ENCODE measurements at places on chromosomes 16 and 17.

DNA sequence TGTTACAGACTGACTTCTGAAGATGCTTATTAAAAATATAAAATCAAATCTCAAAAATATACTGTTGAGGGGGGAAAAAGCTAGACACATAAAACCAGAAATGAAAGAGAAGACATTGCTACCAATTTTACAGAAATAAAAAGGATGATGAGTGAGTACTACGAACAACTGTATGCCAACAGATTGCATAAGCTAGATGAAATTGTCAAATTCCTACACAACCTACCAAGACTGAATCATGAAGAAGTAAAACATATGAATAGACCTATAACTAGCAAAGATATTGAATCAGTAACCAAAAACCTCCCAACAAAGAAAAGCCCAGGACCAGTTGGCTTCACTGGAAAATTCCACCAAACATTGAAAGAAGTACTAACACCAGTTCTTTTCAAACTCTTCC lies 3.5 kb upstream of the CAPNS2 start:
- no peak for DNase-seq

- DNase-seq = no peak
Measured at GRCh38 chr17:4483012-4483840, 15.5 kb upstream of the SPNS2 start.

DNA sequence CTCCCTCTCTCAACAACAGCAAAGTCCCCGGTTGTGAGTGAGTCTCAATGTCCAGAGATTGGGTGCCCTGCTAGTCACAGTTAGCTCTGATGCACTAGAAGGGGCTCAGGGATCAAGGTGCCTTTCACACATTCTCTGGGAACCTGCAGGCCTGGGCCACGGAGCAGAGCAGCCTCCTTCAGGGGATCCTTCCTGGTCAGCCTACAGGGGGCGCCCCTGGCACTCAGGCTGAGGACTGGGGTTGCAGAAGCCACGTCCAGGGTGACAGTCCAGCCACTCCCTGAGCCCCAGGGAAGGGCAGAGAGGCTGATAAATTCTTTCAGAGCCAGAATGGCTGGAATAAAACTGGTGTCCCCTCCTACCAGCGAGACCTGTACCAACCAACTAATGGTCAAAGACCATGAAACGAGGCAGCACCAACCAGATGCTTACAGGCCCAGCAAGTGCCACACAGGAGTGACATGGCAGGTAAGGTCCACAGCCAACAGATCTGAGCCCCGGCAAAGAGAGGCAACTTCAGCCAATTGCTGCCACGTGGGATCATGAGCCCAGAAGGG lies 43.5 kb downstream of the ST3GAL2 start:
- peak; percentile 59 for DNase-seq

- DNase-seq = no peak
Measured at GRCh38 chr16:66712512-66712911, 16.0 kb upstream of the CMTM4 start.

DNA sequence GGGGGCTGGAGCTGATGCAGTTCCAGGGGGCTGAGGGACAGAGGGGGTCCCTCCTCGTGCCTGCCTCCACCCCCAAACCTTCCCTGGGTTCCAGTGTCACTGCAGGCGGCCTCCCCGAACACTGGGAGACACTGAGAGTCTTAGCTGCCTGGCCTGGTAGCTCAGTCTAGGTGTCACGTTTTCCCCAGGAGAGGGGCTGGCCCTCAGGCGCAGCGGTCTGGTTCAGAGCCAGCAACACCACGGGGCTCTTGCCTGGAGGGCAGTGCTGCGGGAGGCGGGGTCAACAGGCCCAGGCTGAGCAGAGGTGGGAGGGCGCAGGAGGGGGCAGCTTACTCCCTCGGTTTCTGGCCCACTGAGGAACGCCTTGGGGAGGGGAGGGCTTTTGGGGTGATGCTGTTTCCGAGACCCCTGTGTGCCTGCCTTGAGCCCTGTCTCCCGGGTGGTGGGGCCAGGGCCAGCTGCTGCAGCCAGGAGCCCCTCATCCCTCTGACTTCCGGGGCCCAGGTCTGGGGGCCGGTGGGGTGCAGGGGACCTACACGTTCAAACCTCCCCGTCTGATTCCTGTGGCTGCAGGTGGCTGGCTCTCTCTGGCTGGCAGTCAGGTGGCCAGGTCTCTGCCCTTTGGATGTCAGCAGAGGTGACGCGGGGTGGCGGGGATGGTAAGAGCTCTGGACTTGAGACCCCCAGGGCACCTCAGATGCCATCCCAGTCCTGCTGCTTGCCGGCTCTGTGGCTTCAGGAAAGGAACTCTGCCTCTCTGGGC lies 89.3 kb upstream of the GSE1 start:
- DNase-seq = no peak

- DNase-seq = no peak
Measured at GRCh38 chr16:25692351-25692741, 587 bp downstream of the HS3ST4 start.

DNA sequence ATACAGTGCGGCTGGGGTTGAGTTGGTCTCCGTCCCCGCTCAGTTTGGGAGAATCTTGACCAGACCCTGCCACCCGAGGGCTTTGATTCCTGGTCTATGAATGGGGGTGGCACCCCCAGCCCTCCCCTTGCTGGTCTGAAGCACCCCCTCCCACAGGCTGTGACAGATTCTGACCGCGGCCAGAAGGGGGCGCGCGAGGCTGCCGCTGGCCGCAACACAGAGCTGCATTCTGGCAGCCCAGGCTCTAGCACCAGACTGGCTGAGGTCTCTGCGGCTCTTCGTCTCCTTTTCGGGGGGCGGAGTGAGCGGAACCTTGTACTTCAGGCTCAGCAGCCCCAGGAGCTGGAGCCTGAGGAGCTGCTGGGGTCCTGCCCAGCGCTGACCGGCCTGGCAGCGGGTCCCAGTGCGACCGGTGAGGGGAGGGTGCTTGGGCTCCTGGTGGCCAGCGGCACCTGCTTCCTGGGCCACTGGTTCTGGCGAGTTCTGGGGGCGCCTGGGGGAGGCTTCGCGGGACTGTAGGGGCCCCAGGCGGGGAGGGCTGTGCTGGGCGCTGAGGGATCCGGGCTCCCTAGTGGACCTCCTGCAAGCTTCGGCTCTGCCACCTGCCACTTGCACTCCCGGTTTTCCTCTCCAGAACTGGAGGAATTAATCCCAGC lies 1011.6 kb downstream of the KCNJ18 start:
- no peak for DNase-seq

GRCh38 chr17:1977583-1978395 lies 47.3 kb downstream of the RTN4RL1 start:
- DNase-seq = no peak

- DNase-seq = peak; percentile 25
Measured at GRCh38 chr17:57612202-57613071, 132.7 kb downstream of the CCDC182 start.

- DNase-seq = no peak
Measured at GRCh38 chr17:48455791-48456190, 25.8 kb upstream of the SKAP1 start.

DNA sequence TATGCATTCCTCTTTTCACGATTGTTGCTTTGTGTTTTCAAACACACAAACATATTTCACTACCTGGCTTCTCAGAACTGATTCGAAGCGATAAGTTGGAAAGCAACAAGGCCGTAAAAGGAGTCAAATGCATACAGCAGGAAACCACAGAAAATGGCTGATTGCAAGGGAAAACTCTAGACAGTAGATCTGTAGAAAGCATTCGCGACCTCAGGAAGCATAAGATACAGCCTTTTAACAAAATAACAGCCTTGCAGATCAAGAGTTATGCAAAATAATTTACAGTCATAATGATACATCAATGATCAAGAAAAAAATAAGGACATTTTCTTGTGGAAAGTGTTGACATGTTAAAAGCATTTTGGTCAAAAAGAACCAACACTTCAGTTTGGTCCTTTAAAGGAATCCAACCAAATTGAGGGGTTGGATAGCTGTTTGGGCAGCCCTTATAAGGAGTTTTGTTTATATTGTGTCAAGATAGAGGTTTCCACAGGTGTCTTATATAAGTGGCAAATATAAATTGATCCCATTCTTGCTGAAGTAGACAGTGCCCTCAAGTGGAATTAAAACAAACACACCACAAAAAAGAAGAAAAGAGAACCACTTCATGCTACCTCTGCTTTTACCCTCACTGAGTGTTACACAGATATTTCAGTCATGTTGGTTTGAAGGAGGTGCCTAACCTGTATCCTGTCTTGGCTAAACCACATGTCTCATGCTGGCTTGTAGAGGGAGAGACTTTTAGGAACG lies 5.5 kb downstream of the CYLD start:
- peak; percentile 68 for DNase-seq

DNA sequence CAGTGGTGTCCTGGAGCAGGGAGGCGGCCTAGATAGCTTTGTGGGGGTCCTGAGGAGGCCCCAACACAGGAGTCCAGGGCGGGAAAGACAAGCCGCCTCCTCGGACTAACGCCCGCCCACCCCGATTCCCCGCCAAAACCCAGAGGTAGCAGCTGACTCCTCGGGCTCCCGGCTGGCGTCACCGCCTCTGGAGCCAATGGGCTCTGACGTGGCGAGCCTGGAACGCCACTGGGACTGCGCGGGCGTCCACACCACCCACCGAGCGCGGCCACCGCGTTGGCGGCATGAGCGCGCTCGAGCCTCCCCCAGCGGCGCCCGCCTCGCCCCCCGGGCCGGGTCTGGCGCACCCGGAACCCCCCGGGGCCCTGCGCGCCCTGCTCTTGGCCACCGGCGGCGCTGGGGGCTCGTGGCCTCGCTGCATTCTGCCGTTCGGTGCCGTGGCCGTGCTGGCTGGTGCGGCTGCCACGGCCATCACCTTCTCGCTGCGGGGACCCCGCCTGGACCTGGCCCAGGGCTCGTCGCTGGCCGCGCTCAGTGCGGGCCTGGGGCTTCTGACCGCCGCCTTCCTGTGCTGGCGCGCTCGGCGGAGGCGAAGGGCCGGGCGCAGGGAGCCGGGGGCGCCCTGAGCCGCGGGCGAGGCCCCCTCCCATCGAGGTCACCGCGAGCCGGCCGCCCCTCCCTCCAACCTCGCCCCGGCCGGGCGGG lies 3.4 kb upstream of the NTN3 start:
- DNase-seq = no peak

GRCh38 chr17:19958023-19958422 lies 19.6 kb downstream of the AKAP10 start:
- DNase-seq = no peak

DNA sequence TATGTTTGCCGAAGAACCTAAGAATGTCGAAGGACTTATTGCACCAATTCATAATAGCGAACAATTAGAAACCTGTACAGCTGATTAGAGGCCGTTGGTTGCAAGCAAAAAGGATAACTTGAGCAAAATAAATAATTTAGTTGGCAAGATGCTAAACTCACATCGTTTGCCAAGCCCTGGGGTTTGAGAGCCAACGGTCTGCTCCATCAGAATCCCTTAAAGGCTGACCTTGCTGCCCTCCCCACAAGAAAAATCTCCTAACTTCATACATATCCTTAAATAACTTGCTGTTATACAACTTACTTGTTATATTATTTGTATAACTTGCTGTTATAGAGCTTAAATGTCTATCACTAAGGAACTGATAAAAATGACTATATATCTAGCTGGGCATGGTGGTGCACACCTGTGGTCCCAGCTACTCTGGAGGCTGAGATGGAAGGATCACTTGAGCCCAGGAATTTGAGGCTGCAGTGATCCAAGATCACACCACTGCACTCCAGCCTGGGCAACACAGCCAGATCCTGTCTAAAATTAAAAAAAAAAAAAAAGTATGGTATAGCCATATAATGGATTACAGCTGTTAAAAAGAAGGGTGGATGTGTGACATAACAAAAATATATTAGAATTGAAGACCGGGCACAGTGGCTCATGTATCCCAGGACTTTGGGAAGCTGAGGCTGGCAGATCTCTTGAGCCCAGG lies 1.9 kb upstream of the TRIM37 start:
- no peak for DNase-seq

- DNase-seq = no peak
Measured at GRCh38 chr17:56108811-56109284, 44.4 kb upstream of the ANKFN1 start.

GRCh38 chr17:5500589-5501391 lies 14.4 kb downstream of the MIS12 start:
- DNase-seq = peak; percentile 82

GRCh38 chr16:83990492-83990891 lies 22.4 kb downstream of the NECAB2 start:
- no peak for DNase-seq

- DNase-seq = no peak
Measured at GRCh38 chr17:62405451-62405850, 18.2 kb upstream of the METTL2A start.

- no peak for DNase-seq
Measured at GRCh38 chr17:73541561-73541981, 102.7 kb downstream of the SDK2 start.

DNA sequence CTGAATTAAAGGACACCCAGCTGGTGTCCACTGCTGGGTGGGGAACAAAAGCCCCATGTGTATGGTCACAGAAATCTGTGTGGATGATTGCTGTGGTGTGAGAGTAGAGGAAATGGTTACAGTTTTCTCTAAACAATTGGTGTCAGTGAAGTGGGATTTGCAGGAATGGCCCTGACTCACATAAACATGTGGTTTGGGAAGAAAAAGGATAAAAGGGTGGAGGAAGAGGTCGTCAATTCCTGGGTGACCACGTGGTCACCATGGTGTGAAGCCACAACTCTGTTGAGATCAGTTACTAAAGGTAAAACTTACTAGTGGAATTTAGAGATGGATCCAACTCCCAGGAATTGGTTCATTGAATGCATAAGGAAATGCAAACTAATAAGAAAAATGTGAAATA lies 3.6 kb upstream of the TUBG2 start:
- DNase-seq = no peak

DNA sequence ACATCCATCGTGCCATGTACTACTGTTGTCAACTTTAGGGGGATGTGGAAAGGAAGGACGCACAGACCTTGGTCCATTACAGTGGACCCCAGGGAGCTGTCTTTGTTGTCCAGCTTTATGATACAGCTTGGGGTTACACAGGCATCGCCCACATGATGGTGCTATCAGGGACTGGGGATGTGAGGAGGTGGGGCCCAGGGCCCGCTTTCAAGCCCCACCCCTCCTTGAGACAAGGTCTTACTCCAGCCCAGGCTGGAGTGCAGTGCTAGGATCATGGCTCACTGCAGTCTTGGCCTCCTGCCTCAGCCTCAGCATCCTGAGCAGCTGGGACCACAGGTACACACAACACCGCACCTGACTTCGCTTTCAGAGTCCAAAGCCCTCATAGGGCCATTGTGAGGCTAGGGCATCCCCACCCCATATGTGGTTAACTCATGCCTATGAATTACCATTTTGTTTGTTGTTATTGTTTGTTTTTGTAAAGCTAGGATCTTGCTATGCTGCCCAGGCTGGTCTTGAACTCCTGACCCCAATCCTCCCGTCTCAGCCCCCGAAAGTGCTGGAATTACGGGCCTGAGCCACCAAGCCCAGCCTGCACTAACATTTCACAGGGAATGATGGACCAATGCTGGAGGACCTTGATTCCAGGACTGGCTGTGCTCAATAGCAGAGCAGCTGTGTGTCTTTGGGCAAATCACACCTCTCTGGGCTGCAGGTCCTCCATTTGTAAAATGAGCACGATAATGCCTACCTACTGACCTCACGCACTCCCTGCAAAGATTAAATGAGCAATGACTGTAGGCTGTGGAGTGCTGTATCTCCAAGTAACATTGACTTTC lies 17.2 kb downstream of the ST3GAL2 start:
- no peak for DNase-seq

DNA sequence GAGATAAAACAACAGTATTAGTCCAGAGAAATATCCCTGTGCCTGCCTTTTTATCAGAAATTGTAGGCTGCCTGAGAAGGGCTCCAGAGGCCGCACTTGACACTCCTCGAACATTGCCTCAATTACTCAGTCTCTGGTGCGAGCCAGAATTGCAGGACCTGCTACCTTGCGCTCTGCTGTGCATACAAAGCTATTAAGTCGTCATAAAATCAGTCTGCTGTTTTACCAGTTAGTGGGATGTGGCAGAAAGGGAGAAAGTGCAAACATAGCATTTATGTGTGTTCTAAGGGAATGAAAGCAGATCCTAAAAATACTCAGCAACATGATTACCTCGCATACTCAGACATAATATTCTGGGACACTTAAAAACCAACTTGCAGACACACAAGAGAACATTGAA lies 70.6 kb downstream of the TMC6 start:
- no peak for DNase-seq
